Mucosa of descending colon (tissue), 3 donors: ENCODE measurements at places on chromosomes 3 and 15. TPM values are rescaled to one million over a fixed set of nuclear protein-coding genes. Genes with fewer than 3 reads are reported as not detected.

The A4GNT gene
- total RNA-seq: not detected

DNA sequence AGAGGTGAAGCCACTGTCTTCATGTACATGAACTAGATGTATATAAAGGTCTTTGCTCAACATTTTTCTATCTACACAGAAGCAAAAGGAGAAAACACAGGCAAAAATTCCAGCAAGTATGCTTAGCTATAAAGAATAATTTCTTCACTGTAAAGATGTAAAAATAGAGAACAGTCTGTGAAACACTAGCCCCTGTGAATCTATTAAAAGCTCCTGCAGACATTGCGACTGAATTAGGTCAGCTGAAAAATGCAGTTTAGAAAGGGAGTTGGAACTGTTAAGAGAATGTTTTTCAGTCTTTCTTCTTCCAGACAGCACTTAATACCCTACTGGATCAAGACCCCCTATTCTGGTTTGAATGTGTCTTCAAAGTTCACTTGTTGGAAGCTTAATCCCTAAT lies 291.5 kb downstream of the KBTBD8 start:
- DNase-seq: no peak

- DNase-seq: no peak
Observed at GRCh38 chr3:89145995-89146394, 38.6 kb downstream of the EPHA3 start.

DNA sequence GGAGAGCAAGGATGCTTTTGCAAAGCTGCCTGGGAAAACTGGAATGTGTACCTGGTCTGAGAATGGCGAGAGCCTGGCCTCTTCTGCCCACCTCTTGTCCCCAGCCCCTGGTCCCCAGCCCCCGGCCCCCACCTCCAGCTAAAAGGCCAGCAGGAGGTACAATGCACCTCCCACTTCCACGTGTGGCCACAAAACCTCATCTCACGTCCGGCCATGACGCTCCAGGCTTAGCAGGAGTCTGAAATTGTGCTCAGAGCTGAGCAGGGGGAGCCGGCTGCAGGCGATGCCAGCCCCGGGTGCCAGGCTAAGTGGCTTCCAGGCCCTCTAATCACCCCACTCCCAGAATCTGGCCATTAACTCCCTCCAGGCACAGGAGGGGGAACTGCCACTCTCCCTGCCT lies 83.1 kb upstream of the PRR20G start:
- no peak for DNase-seq

DNA sequence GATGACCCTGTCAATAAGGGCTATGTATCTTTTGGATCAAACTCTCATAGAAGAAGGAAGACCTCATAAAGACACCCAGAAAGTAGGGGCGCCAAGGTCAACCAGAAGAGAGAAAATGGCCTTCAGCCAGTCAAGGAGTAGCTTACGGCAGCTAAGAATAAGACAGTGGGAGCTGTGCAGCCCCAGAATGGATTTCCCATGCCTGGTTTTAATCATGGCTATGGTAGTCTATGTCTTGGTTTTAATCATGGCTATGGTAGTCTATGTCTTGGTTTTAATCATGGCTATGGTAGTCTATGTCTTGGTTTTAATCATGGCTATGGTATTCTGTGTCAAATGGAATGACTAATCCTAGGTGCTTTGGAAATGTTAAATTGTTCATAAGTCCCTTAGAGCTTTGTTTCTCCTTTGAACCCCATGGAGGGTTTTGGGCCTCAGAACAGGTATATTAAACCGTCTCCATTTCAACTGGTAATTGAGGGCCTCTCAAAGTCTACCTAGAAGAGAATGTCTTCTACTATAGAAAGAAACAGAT lies 742.0 kb upstream of the CFAP20DC start:
- DNase-seq: no peak
